Stimulated activated naive CD8-positive, alpha-beta T cell treated with anti-CD3 and anti-CD28 coated beads, Interleukin-15, amount 100 ng/mL, for 72 hours (primary cell): ENCODE measurements at places on chromosomes 1 and 21.

DNA sequence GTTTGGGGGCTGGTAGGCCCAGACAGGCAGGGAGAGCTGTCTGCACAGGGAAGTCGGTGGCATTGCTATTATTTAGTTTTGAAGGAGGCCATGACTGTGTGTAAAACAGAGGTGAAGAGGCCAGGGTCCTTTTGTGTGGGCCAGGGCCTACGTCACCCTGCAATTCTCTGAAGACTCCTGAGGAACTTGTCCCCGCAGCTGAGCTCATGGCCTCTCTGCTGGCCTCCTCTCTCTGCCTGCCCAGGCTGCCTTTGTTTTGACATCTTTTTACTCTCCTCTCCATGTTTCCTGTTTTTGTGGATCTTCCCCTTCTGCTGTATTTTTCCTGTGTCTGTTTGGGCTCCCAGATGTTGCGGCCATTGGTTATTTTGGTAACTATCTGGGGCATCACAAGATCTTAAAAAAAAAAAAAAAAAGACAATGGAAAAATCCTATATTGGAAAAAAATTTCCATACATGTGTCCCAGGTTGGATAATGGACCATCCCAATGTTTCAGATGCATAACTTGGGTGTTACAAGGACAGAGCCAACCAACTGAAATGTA lies 280.7 kb downstream of the RPS6KC1 start:
- no peak for DNase-seq

GRCh38 chr1:3669971-3670431 lies 17.7 kb downstream of the TP73 start:
- no peak for DNase-seq

DNA sequence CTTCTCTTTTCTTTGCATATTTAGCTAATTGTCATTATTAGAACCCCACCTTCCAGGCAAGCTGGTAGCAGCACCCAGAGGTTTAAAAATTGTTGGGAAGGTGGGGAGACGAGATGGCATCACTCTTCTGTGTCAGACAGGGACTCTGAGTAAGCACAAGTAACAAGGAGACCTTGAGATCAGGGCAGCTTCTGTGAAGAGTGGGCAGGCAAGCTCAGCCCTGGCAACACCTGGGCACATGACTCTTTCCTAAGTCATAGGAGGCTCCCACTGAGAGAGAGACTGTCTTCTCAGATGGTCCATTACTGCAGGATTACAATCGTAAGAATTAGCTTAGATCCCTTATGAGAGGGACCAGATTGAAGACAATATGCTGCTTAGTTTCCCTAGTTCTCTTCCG lies 183.5 kb downstream of the BRINP2 start:
- no peak for DNase-seq

GRCh38 chr1:65149351-65150107 lies 1.5 kb downstream of the AK4 start:
- DNase-seq = no peak

- DNase-seq = no peak
These were observed 60.3 kb downstream of the TBX19 start for GRCh38 chr1:168340781-168341482.

- DNase-seq = no peak
These were observed 1.4 kb downstream of the SPTA1 start for GRCh38 chr1:158685085-158685484.
